Forelimb muscle (tissue), 1 donor: ENCODE measurements at places on chromosomes 7 and 10.
A peak's percentile ranks its signal among the peaks of the same experiment; 100 is the strongest.

DNA sequence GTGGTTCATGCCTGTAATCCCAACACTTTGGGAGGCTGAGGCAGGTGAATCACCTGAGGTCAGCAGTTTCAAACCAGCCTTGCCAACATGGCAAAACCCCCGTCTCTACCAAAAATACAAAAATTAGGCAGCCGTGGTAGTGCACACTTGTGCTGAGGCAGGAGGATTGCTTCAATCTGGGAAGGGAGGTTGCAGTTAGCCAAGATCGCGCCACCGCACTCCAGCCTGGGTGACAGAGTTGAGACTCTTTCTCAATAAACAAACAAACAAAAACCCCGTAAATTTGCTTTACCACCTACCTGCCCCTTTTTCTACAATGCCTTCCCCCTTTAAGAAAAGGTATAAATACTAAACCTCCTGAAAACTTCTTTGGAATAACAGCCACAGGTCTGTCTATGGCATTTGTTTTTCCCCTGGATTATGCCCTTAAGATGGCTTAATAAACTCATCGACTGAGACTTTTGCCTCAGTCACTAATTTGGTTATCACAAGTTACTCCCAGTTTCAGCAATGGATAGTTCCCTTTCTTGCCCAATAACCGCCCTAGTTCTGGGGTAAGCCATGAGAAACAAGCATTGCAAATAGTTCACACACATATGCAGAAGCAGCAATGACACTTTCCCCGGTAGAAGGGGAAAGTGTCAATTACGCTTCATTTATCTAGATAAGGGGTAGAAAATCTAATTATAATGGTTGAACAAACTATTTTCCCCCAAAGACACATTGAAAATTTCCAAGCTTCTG is 52.8 kb upstream of the SVIL start:
- no peak for DNase-seq

GRCh38 chr7:70448312-70448906 is 683.5 kb upstream of the GALNT17 start:
- DNase-seq: no peak

GRCh38 chr7:151665368-151665767 is 145.7 kb upstream of the RHEB start:
- DNase-seq: no peak

DNA sequence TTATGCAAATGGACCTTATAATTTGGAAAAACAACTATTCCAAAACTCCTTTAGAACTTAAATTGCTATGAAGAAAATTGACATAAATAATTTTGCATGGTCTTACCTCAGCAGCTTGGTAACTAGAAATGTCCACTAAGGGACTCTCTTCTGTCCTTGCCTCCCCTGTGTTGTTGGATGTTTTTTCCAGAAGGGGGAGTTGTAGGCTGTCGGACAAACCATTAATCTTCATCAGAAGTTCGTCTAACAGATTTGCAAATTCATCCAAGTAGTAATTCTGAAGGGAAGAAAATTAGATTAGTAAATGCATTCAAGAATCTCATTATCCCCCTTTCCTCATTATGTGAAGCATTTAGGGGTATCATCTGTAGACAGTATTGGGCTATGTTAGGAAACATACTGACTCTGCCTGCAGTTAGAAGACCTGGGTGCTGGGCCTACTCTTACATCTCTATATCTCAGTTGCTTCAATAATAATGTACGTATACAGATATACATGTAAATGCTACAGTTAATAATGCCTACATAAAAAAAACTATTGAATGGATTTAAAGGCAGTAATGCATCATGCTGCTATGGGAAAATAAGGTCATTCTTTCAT is 155.6 kb downstream of the PKD1L1 start:
- DNase-seq: no peak

DNA sequence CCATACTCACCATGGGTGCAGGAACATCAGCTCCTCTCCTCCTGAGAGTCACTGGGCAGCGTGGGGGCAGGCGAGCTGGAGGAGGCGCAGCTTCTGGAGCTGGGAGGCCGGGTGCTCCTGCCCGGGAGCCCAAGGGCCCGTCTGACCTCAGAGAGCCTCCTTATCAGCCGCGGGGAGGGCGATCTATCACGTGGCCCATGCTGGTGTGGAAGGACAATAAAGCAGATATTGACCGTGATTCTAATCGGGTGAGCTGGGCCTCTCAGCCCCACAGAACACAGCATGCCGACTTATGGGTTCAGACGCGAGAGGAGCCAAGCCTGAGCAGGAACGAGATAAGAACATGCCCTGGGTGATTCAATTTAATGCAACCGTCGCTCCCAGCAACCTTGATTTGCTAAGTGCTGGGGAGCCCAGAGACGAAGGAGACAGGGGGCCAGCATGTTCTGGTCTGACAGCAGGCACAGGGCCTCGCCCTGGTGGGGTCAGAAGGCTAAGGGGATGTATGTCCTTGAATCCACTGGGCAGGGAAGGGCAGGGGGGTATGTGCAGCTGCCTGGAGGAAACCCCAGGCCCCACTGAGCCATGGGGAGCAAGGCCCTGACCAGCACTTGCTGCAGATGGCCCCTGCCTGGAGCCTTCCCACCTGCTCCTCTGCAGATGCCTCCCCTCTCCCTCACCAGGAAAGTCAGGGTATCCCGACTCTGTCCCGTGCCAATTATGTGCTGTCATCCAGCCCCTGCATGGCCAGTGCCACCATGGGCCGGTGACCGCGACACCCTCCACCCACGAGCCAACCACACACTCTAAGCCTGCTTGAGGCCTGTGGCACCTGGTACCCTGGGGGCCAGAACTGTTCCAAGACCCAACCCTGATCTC is 95.3 kb upstream of the RET start:
- DNase-seq: no peak

- no peak for DNase-seq
Measured at GRCh38 chr10:49700211-49700610, 20.8 kb downstream of the C10orf53 start.

GRCh38 chr7:33185786-33186185 is 56.4 kb downstream of the BBS9 start:
- peak; percentile 45 for DNase-seq

DNA sequence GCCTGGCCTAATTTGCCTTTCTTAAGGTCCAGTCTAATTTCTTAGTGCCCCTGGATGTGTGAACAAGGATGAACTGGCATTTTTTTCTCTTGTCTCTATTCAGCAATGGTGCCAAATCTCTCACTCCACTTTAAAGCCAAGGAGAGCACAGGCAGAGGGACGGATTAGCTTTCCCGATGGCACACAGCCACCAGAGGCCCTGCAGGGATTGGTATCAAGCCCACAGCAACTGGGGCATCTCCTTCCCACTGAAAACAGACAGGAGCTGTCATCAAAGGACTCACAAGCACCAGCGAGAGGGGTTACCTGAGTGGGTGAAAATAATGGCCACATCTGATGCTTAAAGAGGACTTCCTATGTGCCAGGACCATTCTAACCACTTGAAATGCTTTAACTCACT is 83.1 kb downstream of the ITIH5 start:
- DNase-seq: no peak

DNA sequence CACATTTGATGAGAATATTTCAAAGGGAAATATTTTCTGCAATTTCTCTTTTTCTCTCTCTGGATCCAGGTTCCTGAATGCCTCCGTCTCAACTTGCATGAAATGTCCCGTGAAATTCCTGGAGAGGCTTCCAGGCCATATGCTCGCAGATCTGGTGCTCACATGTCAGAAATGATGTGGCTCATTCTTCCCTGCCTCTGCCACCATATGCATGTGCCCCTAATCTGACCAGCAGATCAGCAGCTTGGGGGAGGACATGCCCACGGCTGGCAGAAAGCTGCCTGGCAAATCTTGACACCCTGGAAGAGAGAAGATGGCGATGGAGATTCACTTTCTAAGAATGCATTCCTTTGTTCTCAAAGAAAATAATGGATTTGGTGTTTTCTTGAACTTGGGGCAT is 490.7 kb downstream of the RPS24 start:
- DNase-seq: no peak

DNA sequence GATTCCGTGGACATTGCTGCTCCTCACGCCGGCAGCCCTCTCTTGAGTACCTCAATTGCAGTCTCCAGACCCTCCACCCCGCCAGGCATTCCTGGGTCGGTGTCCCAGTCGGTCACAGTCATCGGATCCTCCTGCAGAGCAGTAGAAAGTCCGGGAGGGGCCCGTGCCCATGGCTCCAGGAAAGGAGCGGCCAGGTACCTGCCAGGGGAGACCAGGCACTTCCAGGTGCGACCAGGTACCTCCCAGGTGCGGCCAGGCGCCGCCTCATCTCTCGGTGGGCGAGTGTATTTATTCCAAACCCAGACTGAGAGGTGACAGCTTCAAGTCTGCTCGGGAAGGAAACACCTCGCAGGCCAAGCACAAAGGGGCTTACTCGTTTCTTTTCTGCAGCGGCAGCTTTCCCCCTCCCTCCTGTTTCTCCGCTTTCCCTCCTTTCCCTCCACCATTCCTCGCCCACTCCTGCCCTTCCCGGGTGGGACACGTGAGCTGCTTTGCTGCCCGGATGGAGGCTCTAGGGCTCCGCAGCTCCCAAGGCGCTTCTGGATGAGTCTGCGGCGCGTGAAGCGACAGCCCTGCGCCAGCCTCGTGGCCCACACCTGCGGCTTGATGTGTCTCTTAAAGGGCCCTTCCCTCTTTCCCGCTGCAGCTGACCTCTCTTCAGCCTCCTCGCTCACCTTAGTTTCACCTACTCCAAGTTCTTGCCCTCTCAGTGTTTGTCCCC is 39.4 kb upstream of the AGK start:
- DNase-seq: no peak

GRCh38 chr7:117200786-117201458 is 121.9 kb downstream of the WNT2 start:
- peak; percentile 13 for DNase-seq

DNA sequence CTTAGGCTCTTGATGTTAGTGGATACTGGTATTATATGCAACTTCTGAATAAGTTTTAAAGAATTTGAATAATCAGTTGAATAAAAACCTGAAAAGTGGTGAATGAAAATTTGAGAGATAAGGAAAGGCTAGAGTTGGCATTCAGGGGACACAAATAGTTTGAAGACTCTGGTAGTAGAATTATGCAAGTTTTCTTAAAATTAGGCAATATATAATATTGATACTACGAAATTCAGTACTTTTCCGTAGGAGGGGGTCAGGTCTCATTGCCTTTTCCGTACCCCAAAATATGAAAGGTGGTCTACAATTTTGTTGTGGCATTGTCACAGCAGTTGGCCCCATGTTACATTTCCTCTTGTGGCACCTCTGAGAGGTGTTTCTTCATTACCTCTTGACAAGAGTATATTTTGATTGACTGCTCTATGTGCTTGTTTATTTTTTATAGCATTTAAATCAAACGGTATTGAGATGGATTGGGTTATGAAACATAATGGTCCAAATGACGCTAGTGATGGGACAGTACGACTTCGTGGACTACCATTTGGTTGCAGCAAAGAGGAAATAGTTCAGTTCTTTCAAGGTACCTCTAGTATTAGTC is 4.1 kb upstream of the PBLD start:
- no peak for DNase-seq

DNA sequence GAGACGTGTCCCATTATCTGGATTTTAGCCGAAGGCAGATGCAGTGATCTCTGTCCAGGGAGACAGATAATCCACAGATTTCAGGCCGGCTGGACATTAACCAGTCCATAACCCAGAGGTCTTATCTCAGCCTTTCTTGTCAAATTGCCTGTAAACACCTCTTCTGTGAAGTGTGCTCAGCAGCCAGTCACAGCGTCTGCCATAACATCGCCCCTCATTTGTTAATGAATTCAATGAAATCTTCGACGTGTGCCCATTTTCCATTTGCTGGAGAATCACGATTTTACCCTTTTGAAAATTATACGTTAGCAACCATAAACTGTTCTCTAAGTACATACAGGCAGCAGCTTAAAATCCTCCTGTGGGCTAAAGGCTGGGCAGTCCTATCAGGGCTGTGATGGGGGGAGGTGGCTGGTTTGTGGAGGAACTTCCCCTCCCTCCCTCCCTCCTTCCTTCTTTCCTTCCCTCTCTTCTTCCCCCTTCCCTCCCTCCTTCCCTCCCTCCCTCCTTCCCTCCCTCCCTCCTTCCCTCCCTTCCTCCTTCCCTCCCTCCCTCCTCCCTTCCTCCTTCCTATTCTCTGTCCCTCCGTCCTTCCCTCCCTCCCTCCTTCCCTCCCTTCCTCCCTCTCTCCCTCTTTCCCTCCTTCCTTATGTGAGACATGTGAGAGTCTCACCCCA is 26.6 kb upstream of the FAM20C start:
- DNase-seq: no peak

DNA sequence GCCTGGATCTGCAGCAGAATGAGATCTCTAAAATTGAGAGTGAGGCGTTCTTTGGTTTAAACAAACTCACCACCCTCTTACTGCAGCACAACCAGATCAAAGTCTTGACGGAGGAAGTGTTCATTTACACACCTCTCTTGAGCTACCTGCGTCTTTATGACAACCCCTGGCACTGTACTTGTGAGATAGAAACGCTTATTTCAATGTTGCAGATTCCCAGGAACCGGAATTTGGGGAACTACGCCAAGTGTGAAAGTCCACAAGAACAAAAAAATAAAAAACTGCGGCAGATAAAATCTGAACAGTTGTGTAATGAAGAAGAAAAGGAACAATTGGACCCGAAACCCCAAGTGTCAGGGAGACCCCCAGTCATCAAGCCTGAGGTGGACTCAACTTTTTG is 21.4 kb downstream of the LRRC17 start:
- no peak for DNase-seq

- no peak for DNase-seq
Measured at GRCh38 chr7:52150952-52151351, 834.3 kb upstream of the COBL start.

- no peak for DNase-seq
Measured at GRCh38 chr7:144960763-144961162, 124.9 kb upstream of the TPK1 start.

- DNase-seq: no peak
Measured at GRCh38 chr7:7653593-7654187, 13.1 kb downstream of the UMAD1 start.

DNA sequence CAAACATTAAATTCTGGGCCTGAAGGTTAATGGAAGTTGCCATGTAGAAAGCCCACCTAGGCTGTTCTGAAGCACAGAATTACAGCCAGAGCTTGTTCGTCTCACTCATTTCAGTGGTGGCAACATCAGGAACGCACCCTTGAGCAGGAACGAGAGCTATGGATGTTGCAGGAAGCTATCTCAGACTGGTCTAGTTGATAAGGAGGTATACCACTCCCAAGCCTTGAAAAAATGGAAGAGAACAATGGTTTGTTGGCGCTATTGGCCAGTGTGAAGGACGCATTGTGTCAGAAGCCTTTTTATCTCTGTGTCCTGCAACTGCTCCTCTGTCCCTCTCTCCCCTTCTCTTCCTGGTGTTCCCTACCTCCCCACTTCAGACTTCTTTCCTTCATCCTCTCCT is 60.9 kb upstream of the RAPGEF5 start:
- DNase-seq: no peak
